ENCODE measurements at places on chromosomes 16 and 17.

DNA sequence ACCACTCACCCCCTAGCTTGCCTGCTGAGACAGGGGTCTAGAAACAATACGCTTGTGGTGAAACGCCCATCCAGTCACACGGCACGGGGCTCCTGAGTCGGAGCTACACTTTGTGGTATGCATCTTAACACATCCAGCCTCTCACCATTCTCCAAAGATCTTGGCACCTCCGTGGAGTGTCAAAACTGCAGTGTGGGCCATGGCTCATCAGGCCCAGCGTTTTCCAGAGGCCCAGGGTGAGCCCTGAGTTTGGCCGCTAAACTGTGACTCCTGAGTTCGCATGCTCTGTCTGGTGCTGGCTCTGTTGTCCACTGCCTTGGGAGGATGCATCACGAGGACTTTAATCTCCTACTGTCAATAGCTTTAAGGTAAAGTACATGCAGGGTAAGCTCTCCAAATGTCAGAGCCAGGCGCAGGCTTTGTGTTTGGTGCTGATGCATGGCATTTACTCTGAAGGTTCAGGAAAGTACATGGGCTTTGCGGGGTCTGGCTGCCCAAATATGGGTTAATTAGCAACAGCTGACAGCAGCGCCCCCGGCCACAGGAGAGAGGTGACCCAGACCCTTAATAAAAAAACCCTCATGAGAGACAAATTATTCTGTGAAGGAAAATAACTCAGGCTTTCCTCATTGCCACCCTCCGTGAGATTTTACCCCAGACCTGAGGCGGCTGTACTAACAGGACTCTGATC lies 118.4 kb downstream of the CCDC182 start:
- no peak for DNase-seq

- no peak for DNase-seq
These were observed 4.3 kb downstream of the SPATA2L start for GRCh38 chr16:89697161-89697615.

- DNase-seq: peak; percentile 20
These were observed 12.9 kb upstream of the CMIP start for GRCh38 chr16:81431554-81432353.

GRCh38 chr17:65670667-65671371 lies 109.4 kb upstream of the AXIN2 start:
- DNase-seq: no peak

GRCh38 chr16:4115949-4116318 lies 308 bp downstream of the ADCY9 start:
- DNase-seq: no peak

- no peak for DNase-seq
These were observed 1027.5 kb downstream of the CDH11 start for GRCh38 chr16:64094181-64094965.

GRCh38 chr16:57166451-57166850 lies 19.4 kb downstream of the PSME3IP1 start:
- DNase-seq: no peak

DNA sequence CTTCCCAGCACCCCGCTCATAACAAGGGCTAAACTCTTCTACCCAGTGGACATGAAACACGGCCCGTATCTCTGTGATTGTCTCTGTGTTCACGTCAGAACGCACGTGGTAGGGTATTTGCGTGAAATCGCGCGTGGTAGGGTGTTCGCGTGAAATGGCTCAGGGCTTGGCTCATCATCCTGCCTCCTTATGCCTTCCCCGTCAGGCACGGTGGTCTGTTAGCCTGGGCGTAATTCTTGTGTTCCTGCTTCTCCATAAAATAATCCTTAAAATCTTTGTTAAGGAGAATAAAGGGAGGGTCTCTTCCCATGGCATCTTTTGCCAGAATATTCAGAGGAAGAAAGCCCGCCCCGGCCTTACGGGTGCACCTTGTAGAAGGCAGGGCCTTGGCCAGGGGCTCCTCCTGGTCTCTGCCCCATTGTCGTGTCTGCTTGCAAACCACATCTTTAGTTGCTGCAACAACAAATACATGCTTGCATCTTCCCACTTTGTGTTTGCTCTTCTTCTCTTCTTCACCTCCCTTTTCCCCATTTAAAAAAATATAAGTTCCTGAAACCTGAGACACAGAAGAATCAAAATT lies 116.7 kb upstream of the CHMP6 start:
- no peak for DNase-seq

GRCh38 chr16:80938004-80938878 lies 68.4 kb downstream of the CMC2 start:
- peak; percentile 91 for DNase-seq

Data from AG04450 (cell line).